ENCODE measurements at places on chromosomes 3 and 15.

- DNase-seq, result peak; percentile 40
Measured at GRCh38 chr3:108780235-108780634, 23.0 kb upstream of the RETNLB start.

DNA sequence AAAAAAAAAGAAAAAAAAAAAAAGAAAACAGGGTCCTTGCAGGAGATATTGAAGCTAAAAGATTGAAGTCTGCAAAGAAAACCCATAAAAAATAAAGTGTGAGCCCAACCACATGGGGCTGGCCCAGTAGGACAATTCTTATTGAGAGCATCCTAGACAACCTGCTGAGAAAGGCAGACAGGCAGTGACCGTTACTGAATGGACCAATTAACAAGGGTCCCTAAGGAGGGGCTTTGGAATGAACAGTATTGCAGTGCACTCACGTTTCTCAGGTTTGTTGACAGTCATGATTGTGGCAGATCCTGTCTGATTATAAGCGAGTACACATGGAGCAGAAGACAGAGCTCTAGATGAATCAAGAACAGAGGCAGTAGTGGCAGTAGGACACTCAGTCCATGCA, 168.6 kb downstream of the LSAMP start:
- DNase-seq, result no peak

- no peak for DNase-seq
Measured at GRCh38 chr15:101191242-101191641, 60.6 kb downstream of the CHSY1 start.

- no peak for DNase-seq
Measured at GRCh38 chr3:64552966-64553365, 134.8 kb downstream of the ADAMTS9 start.

- no peak for DNase-seq
Measured at GRCh38 chr15:87631093-87631492, 625.4 kb downstream of the NTRK3 start.

GRCh38 chr3:53005338-53005737, 40.5 kb downstream of the SFMBT1 start:
- no peak for DNase-seq

DNA sequence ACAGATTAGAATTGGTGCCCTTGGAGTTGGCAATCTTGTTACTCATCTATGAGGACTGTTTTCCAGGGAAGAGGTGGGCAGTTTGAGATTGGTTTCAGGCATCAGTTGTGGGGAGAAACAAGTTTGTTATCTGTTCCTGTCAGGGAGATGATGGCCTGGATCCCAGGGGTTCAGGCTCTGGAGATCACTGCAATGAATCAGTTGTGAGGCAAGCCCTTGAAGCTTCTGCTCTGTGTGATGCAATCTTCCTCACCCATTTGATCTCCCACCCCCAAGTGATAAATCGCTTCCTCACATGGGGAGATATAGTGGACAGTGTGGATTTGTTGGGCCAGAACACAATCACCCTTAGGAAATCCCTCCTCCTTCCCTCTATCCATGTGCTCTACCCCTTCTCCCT, 276.6 kb upstream of the LRTM1 start:
- DNase-seq, result no peak

DNA sequence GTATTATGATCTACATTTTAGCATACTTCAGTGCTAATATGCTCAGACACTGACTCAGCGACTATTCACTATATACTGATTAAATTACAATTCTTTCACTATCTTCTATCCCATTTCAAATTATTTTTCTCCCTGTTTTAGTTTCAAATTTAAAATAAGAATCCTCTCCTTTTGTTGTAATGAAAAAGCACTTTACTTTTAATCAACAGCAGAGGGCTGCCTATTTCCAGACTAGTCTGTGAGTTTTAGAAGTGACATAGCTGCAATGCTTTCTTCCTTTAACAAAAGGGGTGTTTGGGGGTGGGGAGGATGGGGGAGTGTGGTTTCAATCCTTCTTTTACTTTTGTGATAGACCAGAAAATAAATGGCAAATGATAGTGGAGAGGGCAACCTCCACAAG, 2.4 kb downstream of the NEDD4 start:
- no peak for DNase-seq

DNA sequence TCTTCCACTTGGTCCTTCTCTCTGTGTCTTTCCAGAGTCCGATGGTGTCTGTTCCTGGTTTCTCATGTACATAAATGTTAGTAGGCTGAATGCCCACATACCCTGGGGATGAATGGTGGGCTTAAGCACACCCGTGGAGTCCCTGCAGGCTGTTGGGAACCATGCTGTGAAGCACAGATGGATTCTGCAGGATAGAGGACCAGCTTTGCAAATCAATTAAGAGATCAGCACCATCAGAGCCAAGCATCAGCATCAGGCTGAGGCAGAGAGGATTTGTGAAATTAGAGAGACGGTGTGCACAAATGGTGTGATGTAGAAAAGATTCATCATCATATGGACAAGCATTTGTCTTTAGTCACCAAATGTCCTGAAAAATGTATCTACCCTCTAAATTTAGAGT, 127.1 kb downstream of the SV2B start:
- DNase-seq, result no peak

DNA sequence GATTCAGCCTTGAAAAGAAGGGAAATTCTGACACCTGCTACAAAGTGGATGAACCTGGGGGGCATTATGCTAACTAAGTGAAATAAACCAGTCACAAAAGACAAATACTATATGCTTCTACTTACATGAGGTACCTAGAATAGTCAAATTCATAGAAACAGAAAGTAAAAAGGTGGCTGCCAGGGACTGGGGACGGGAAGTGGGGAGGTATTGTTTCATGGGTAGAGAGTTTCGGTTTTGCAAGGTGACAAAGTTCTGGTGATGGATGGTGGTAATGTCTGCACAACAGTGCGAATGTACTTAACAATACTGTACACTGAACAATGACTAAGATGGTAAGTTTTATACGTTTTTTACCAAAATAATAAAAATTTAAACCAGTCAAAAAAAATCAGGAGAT, 4.8 kb downstream of the IDH2 start:
- peak; percentile 82 for DNase-seq

GRCh38 chr3:68271145-68271544, 616.7 kb upstream of the SUCLG2 start:
- DNase-seq, result no peak

GRCh38 chr3:57903124-57903890, 104.9 kb upstream of the FLNB start:
- DNase-seq, result no peak
